ENCODE measurements at places on chromosomes 7 and 10.

DNA sequence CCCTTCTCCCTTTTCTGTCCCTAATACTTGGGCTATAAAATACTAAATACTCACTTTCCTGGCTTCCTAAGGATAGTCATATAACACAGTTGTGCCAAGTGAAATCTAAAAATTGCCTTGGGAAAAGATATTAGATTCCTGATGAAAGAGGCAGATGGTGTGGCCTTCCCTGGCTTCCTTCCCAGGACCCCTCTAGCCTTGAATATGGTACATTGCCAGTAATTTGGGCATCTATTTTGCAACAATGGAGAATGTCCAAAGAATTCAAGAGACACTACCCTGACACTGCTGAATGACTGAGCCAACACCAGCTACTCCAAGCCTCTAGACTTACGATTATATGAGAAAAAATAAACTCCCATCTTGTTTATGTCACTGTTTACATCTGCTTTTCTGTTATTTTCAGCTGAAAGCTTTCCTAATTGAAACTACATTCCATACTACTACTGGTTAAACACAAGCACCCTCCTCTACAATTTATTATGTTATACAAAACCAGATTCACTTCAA lies 17.9 kb downstream of the COPG2 start:
- DNase-seq = peak; percentile 93

GRCh38 chr7:130814778-130815335 lies 80.8 kb upstream of the KLF14 start:
- peak; percentile 17 for DNase-seq

GRCh38 chr10:112471878-112472487 lies 25.0 kb downstream of the VTI1A start:
- DNase-seq = peak; percentile 17

- DNase-seq = no peak
These were observed 283.4 kb downstream of the TFEC start for GRCh38 chr7:115747174-115747573.

- DNase-seq = no peak
These were observed 50.2 kb upstream of the PODXL start for GRCh38 chr7:131606346-131607290.

GRCh38 chr10:58963723-58964124 lies 212.7 kb upstream of the PHYHIPL start:
- no peak for DNase-seq

DNA sequence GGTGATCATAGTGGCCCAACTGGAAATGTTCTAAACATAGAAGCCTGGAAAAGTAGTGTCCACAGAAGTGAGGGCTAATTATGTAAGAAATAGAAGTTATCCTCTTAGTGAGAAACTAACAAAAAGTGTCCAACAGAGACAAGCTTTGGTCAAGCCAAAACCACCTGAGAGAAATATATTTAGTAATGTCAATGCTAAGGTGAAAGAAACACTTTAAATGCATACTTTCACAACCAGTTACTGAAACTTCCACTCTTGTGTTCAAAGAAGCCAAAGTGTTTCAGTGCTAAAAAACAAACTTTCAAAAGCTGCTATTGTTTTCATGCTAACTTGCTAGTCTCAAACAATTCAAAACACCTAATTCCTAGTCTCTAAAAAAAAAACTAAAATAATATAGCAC lies 18.1 kb downstream of the RAB11FIP2 start:
- no peak for DNase-seq

- no peak for DNase-seq
These were observed 92.4 kb downstream of the GLI3 start for GRCh38 chr7:42144604-42145003.

DNA sequence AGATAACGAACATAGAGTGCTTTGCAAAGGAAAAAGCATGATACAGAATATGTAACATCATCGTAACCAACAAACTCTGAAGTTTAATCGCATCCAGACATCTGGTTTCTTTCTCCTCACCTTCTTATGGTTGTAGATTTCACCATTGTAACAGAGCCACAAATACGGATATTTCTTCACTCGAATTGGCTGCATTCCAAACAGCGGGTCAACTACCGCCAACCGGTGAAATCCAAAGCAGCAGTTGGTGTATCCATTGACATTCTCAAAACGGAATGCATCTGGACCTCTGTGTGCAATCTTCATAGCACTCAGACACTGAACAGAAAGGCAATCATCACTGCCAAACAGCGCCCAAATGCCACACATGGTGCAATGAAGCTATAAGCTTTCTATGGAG lies 3.4 kb downstream of the ASNS start:
- no peak for DNase-seq

- DNase-seq = no peak
These were observed 9.3 kb downstream of the ADAP1 start for GRCh38 chr7:945147-945555.

- DNase-seq = no peak
These were observed 178.8 kb downstream of the ELMO1 start for GRCh38 chr7:37269711-37270508.

DNA sequence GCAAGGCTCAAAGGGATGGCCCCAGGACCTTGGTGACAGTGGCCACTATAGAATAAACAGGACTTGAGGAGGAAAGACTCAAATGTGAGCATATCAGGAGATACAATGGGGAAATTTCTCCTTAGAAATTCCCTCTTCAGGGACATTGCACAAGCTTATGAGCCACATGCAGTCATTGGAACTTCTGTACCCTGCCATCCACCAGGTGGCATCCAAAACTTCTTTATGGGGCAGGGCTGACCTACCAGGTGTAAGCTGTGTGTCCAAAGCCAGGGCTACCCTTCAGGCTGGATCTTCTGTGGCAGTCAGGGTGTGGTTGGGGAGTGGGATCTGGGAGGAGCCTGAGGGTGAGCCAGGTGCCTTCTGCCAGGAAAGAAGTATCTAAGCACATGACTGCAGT lies 36.6 kb upstream of the LRRC18 start:
- DNase-seq = no peak

GRCh38 chr7:126720232-126720631 lies 532.5 kb downstream of the GRM8 start:
- no peak for DNase-seq

DNA sequence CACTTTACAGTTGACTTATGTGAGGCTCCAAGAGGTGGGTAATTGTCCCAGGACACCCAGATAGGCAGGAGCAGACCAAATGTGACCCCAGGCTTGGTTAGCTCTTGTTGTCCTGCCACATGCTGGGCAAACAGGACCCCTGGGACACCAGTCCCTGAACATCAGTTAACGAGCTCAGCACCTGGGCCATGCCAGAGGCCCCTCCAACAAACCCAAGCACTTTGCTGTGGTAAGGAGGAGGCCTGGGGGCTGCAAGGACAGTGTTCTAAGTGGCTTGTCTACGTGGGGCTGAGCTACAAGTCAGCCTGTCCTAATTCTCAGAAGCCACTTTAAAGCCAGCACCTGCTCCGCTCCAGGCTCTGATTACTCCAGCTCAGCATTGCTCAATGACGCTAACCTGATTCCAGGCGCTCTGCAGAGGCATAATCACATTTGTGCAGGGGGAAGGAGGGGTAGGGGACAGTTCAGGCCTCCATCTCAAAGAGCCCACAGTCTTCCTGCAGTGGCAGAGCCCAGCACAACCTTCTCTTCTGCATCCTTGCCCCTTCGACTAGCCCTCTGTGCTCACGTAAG lies 57.2 kb downstream of the DDC start:
- DNase-seq = no peak

DNA sequence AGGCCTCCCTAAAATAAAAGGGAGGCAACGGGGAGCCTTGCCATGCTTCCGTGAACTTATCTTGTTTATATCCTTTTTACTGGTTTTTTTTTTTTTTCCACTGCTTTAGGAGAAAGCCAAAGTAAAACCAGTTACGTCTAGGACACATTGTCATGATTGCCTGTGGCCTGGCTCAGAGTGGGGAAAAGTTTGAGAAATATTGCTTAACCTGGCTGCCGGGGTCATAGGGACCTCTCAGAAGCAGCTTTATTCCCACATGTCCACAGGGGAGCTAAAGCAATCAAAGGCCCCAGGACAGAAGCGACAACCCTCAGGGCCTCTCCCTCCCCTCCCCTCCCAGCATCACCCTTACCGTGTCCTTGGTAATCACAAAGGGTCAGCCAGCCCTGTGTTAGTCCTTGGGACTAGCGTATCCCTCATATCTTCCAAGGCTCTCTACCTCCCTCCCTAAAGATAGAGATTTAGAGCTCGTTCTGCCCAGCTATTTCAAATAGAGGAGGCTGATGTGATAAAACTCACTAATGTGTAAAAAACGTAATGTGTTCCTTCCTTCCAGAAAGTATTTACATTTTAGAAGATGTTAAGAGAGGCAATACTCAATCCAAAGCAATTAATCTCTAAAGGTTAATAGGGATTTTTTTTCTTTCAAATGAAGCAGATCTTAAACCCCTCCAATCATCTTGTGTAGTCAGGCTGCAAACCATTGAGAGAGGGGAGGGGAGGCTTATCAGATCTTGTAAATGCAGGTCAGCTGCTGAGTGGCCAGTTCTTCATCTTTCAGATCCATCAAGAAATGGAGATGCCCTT lies 64.8 kb upstream of the PRKAR2B start:
- no peak for DNase-seq

- no peak for DNase-seq
These were observed 87.2 kb upstream of the RPA3 start for GRCh38 chr7:7805511-7806153.

DNA sequence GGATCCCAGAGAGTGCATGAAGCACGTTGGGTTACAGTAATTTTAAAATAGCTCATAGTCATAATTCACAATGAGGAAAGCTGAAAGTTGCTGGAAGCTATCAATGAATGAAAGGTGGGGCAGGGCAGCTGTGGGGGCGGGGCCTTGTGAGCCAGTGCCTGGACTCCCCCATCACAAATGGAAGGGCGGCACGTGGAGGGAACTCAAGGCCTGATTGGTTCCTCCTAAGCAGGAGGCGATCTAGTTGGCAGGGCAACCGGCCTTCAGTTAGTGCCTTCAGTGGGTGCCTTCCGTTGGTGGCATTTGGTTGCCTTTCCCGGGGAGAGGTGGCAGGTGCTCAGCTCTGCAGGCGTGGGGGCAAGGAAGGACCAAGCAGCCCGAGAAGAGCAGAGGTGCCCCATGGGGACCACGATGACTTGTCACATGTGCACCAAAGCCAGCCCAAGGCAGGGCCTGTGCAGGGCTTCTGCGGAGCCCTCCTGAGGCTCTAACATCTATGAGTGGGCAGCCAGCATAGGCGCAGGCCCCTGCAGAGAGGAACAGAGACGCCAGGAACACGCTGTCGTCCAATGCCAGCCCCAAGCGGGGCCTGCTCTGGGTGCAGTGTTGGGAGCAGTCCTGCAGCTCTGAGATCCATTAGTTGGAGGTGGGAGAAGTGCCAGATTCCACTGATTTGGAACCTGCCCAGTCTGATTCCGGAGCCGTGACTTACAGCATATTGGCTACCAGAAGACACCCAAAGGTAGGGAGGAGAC lies 59.8 kb upstream of the PDSS1 start:
- no peak for DNase-seq

GRCh38 chr10:103845972-103846371 lies 9.4 kb downstream of the SH3PXD2A start:
- DNase-seq = peak; percentile 48

GRCh38 chr7:12764458-12764891 lies 77.0 kb downstream of the ARL4A start:
- DNase-seq = no peak

- no peak for DNase-seq
These were observed 252.9 kb downstream of the SNX13 start for GRCh38 chr7:17687361-17687760.

GRCh38 chr7:43869867-43870240 lies 537 bp upstream of the MRPS24 start:
- no peak for DNase-seq

GRCh38 chr10:42491001-42491592 lies 147.3 kb downstream of the ZNF33B start:
- DNase-seq = no peak

DNA sequence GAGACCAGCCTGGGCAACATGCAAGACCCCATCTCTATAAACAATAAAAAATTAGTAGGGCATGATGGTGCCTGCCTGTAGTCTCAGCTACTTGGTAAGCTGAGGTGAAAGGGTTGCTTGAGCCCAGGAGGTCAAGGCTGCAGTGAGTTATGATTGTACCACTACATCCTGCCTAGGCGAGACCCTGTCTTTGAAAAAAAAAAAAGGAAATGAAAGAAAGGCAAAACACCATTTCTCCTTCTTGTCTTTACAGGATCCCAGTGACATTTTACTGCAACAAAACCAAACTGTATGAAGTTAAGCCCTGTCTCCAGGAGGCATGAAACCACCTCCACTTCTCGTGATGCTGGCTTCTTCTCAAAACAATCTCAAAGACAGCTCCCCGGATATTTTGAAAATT lies 29.9 kb upstream of the PBLD start:
- no peak for DNase-seq

DNA sequence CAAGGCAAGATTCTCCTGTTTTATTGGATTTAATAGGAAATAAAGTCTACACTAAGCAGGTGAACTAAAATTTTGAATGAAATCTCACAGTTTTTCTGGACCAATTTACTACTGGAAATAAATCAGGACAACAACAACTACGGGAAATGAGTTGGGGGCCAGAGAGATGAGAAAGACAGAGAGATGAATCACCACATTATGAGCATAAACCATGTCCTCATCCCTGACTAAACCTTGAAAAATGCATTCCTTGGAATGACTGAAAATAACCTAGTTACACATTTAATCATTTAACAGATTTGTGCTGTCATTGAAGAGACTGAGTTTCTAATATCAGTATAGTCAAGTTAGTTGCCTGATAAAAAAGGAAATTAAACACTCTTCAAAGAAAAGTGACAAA lies 608.4 kb upstream of the KCND2 start:
- no peak for DNase-seq

DNA sequence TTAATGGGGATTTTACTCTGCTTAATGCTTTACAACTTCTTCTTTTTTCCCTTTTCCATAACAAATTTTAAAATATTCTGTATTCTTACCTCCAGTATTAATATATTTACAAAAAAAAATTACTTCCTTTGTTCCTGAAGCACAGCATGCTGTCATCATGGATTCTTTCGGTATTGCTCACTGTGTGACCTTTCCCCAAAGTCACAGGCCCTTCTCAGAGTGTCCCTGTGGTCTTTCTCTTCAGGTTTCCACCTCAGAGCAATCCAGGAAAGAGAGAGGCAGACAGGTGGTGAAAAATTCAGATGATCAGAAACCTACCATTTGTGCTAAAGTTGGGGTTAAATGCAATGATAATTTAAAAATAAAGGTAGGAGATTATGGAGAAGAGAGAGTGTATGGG lies 13.0 kb downstream of the AOAH start:
- no peak for DNase-seq

DNA sequence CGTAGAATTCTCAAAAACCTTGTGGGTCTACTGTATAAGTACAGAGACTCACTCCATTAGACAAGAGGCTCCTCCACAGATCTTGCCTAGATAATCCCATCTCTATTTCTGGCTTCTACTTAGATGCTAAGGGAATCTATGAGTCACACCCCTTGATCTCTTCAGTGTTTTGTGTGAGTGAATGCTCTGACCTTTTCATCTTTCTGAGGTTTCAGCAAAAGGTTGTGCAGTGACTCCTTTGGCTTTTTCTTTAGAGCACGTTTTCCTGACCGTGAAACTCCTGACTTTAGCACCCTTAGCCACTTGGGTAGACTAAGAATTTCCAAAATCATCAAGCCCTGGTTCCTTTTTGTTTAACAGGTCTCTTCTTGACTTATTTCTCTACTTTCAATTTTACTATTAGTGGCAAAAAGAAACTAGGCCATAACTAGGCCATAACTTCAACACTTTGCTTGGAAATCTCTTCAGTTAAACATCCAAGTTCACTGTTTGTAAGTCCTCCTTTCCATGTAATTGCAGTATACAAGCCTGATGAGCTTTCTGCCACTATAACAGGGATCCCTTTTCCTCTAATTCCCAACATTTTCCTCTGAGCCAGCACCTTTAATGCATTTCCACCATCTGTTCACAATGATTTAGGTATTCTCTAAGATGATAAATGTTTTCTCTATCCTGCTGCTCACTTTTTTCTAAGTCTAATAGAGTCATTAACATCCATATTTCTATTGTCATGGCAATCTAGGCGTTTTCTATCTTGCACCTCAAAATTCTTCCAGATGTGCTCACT lies 19.4 kb downstream of the COPG2 start:
- DNase-seq = no peak

Measured in NCI-H1694 (cell line).